SK-N-DZ (cell line): ENCODE measurements at places on chromosomes 2 and 18.
A peak's percentile ranks its signal among the peaks of the same experiment; 100 is the strongest.

- no peak for DNase-seq
These were observed 53.6 kb upstream of the SERTAD2 start for GRCh38 chr2:64707276-64707675.

- DNase-seq: peak; percentile 41
These were observed 134.8 kb downstream of the COL6A3 start for GRCh38 chr2:237279012-237279768.

DNA sequence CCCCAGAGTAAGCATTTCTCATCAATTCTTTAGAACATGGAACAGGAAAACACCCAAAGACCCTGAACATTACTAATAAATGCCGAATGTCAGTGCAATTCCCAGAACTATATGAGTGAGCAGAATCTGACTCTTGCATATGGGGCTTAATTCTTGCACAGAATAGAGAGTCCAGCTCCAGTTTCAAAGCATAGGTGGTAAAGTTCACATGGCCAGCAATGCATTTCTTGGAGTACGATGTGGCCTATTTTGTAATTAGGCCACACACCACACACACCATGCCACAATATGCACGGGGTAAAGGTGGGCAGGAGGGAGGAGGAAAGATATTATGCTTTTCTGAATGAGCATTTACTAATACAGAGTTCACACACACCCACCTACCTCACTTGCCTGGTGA lies 56.5 kb downstream of the PLA2R1 start:
- no peak for DNase-seq

- no peak for DNase-seq
These were observed 63.9 kb downstream of the TRPM8 start for GRCh38 chr2:233980955-233981561.

DNA sequence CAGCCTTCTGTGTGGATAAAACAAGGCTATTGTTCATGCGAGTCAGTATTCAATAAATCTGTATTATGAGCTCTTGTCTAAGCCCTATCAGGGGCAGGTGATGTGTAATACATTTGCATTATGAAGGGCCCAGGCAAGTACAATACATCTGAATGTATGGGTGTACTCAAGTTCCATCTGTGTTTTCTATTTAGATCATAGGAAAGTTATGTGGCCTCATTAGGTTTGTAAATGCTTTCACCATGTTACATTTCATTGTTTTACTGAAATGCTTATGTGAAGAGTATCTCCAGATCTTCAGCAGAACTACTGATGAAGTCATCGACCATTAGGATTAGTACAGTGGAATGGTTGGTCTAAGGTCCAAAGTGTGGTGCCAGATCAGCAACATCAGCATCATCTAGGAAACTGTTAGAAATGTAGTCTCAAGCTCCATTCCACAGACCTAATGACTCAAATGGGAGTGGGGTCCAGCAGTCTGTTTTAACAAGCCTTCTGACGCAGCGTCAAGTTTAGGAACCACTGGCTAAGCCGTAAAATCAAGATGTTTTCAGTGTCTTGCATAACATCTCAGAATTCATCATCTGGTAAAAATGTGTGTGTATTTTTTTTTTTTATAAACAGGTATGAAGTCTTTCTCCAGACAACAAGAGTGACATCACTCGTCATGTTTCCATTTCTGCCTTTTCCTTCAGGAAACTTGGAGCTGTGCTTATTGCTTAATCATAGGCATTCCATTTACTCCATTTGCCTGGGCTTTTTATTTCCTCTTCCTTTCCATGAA lies 80.5 kb downstream of the LYPD6 start:
- DNase-seq: no peak

DNA sequence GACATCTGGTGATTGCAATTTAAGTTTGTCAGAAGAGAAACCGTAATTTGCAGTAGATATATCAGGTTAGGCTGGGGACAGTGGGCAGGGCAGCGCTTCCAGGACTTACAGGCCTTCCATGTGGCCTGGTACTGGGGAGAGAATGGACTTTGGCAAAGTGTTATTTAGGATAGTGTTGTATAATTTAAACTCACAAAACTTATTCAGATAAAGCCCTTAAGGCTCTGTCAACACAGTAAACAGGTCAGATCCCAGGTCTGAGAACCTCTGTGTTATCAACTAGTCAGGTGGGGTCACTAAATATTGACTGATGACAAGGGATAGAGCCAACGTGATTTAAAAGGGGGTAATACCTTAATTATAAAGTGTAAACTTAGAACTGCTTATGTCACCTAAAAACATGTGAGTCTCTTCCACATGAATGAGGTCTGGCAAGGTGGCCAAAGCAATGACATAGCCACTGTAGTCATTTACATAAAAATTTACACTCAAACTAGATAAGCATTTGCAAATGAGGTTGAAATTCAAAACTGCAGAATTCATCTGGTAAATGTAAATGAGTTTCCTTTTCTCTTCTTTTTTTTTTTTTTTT lies 80.2 kb upstream of the DNMT3A start:
- no peak for DNase-seq

- DNase-seq: no peak
These were observed 74.5 kb downstream of the ASAP2 start for GRCh38 chr2:9281145-9281544.

GRCh38 chr2:183232161-183232865 lies 108.1 kb downstream of the NUP35 start:
- no peak for DNase-seq

GRCh38 chr2:51018145-51018544 lies 13.8 kb downstream of the NRXN1 start:
- no peak for DNase-seq

DNA sequence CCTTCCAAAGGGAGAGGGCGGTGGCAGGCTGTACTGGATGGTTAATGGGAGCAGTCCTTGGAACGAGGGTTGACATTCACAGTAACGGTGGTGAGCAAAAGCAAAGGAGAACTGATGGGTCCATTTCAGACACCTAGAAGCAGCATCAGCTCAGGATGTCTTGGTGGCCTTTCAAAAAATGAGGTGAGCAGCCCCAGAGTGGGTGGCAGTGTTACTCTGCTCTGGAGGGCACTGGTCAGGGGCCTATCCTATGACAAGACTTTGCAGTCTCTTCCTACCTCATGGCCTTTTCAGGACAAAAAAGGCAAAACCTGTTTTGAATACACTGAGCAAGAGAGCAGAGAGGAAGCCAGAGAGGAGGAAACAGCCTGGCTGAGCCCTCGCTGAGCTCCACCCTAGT lies 23.5 kb downstream of the CAPN14 start:
- DNase-seq: no peak

GRCh38 chr18:44602380-44602779 lies 78.3 kb upstream of the SETBP1 start:
- no peak for DNase-seq

DNA sequence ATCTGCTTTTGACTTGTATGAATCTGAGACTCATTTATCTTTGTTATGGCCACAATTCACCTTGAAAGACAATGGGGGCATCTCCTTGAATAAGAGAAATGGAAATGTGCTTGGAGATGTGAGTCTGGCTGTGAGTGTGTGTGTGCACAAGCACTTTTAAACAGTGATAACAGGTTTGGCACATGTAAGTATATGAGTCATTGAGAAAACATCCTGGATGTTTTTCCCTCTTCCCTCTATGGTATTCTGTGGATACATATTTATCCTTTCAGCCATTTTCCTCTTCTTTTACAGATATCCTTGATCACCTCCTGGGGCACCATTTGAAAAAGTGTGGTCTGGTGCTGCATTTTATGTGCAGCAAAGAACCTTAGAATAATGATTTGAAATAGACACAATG lies 317.3 kb upstream of the THUMPD2 start:
- DNase-seq: no peak

DNA sequence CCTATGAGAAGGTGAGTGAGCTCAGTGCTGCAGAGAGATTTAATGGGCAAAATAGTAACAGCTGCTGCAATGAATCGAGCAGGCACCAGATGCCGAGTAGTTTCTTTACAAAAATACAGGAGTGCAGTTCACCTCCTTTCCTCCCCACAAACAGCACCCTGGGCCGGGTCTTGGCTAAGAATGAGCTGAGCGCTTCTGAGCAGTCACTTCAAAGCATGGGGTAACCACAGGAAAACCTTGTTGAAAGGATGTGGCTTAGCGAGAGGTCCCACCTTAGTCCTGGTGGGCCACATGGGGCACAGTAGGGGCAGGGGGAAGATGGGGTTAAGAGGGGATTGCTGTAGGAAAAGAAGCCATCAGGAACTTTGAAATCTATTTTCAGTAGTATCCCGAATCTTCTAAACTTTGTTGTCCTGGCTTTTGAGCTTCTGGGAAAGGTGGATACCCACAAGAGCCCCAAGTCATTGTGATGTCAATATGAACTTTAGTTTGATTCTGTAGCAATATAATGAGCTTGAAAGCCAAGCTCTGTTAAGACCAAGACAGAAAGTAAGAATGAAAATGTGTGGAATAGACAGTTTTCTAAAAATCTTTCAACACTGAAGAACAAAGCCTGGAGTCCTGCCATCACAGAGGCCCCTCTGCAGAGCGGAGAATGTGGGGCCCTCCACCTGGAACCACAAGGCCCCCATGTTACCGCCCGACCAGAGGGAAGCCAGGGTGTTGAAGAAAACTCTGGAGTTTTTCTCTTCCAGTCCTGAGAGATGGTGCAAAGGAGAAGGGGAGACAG lies 101.0 kb upstream of the ZNF236 start:
- no peak for DNase-seq

GRCh38 chr2:4110273-4110672 lies 406.9 kb downstream of the DCDC2C start:
- DNase-seq: no peak

DNA sequence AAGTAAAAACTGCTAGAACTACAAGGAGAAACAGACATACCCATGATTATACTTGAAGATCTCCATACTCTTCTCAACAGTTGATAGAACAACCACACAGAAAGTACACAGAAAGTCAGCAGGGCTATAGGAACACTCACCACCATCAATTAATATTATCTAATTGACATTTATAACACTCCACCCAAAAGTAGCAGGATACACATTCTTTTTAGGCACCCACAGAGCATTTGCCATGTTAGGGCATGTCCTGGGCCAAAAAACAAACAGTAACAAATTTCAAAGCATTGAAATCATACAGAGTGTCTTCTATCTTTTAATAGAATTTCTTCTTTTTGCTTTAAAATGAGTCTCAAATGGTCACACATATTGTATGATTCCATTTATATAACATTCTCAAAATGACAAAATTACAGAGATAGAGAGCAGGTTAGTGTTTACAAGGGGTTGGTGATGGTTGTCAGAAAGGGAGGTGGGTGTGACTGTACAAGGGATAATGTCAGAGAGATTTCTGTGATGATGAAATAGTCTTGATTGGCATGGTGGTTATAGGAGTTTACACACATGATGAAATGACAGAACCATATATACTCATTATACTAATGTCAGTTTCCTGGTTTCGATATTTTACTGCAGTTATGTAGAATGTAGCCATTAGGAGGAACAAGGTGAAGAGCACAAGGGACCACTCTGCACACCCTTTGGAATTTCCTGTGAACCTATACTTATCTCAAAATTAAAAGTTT lies 82.8 kb downstream of the NCK2 start:
- DNase-seq: no peak

GRCh38 chr2:55296393-55296792 lies 27.4 kb upstream of the MTIF2 start:
- no peak for DNase-seq

- DNase-seq: no peak
These were observed 274.1 kb downstream of the HAUS1 start for GRCh38 chr18:46378126-46378863.

DNA sequence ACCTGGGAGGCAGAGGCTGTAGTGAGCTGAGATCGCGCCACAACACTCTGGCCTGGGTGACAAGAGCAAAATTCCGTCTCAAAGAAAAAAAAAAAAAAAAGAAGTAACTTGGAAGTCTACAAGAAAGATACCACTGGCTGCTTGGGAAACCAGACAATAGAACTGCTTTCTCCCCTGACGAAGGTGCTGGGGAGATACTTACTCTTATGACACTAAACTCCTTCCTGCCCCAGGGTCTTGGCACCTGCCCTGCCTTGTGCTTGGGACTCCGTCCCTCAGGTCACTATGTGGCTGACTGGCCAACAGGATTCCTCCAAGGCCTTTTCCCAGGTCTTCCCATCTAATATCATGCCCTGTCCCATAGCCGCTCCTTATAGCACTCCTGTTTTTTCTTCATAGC lies 30.7 kb downstream of the INPP5D start:
- DNase-seq: no peak

DNA sequence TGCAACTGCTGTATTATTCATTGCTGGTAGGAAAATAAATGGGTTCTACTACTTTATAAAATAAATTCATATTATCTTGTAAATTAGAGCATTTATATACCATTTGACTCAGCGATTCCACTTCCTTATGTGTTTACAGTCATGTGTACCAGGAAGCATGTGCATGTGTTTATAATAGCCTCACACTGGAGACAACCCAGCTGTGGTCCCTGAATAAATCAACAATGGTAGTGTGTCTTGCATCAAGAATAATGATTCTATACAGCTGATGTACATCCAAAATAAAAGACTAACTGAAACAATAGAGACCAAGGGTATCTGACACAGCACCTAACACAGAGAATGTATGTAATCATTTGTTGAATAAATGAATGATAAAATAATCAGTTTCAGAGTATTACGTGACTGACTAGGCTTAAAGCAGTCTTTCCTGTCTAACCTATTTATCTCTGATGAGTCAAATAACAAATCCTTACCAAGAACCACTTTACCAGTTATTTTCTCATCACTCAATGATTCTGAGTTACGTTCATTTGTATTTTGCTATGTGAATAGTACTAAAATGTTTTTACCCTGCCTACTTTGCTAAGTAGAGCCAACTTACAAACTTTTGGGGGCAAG lies 216.8 kb downstream of the UBE2E3 start:
- no peak for DNase-seq

GRCh38 chr2:120323807-120324399 lies 22.0 kb upstream of the INHBB start:
- no peak for DNase-seq

DNA sequence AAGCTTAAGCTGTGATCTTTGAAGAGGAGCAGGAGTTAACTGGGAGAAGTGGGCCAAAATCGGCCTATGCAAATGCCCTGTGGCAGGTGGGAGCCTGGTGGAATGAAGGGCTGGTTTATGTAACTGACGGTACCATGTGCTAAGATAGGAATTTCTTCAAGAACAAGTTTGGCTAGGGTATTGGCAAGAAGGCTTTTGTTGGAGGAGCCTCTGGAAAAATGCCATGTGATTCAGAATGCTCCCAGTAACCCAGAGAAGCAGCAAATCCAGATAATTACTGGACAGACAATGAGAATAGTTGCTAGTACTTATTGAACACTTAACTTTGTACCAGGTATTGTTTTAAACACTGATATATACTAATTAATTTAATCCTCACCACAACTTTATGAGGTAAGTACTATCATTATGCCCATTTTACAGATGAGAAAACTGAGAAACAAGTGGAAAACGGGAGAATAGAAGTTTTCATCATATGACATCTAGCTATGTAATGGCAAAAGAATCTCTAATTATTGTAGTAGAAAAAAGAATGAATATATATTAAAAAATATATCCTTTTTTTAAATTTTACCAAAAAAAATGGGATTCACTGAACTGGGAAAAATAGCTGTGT lies 9.1 kb upstream of the FAM124B start:
- no peak for DNase-seq

DNA sequence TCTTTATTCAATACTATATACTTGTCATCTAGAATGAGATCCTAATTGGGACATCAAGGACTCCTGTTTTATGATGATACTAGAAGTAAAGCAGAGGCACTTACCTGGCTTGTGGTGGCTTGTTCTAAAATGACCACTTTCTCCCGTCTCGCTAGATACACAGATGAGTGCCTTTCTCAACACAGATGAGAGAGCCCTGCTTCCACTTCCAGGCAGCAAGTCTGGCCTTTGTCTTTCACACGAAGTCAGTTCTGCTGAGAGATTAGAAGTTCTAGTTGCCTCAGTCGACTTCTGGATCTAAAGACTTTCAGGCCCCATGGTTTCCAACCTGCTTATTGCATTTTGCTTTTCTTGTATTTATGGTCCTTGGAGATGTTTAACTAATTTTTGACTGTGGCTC lies 70.3 kb downstream of the PPP1R1C start:
- no peak for DNase-seq
